ENCODE measurements at places on chromosomes 2 and 18.

DNA sequence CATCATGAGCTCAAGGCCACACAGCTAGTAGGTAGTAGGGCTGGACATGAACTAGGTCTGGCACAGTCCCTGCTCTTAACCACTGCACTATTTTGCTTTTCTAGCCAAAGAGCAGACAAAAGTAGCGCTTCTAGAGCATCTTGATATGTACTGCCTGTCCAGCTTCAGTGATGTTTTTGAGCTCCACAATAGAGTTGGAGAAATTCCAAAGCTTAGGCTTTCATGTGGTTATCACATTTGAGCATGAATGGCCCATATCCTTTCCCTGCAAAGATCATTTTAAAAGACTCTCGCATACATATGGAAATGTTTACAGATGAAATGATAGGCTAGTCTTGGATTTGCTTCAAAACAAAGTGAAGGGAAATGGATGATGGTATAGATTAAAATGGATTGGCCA is 128.7 kb downstream of the MAP3K20 start:
- no peak for DNase-seq

DNA sequence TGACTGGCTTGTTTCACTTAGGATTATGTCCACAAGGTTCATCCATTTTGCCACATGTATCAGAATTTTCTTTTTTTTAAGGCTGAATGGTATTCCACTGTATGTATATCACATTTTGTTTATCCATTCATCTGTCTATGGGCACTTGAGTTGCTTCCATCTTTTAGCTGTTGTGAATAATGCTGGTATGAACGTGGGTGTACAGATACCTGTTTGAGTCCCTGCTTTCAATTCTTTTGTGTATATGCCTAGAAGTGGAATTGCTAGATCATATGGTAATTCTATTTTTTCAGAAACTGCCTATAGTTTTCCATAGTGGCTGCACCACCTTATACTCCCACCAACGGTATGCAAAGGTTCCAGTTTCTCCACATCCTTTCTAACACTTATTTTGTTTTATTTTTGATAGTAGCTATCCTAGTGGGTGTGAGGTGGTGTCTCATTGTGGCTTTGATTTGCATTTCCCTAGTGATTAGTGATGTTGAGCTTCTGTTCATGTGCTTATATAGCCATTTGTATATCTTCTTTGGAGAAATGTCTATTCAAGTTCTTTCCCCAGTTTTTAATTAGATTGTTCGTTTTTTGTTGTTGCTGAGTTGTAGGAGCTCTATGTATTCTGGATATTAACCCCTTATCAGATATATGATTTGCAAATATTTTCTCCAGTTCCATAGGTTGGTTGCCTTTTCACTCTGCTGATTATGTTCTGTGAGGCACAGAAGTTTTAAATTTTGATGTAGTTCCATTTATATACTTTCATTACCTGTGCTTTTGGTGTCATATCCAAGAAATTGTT is 40.7 kb downstream of the TTC39C start:
- no peak for DNase-seq

DNA sequence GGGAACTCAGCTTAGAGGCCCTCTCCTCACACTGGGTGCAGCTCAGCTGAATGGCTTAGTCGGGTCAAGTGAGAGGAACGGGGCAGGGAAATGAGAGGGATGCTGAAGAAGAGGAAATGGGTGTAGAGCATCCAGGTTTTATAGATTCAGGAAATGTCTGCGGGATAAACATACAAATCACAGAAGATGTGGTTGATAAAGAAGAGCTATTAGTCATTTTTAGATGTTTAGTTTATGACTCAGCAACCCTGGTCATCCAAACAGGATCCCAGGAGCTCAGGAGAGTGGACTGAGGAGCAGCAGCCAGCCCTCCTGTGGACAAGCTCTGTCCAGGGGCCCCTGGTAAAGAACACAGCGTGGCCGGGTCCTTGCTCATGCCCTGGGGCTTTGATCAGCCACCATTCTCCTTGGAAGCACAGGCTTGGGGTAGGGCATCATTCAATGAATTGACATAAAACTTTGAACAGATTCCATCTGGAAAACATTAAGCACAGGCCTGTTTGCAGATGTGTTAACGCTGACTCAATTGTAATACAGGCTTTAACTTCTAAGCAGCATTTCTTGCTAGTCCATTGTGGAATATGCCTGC is 83.0 kb downstream of the NPAS2 start:
- DNase-seq: peak; percentile 94

DNA sequence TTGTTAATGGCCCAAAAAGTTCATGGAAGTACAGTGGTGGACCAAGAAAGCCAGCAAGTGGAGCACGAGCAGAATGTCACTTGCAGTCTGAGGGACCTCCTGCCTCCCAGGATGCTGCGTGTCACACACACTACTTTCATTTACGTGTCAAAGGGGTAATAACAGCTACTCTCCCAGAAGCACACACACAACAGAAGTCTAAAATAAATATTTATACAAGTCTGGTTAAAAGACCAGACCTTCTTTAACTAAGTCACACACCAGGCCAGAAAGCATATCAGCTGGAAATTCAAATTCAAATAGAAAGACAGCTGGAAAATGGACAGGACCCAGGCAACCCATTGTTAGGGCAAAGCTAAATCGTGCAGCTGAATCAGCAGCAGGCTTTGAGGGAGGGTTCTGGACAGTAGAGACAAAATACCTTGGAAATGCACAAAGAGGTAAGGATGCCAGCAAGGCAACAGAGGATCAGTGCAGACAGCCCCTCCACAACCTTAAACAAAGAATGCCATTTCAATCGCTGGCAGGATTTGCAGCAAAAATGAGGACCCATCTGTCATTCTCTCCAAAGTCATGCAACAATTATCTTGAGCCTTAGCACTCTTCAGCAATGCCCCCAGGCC is 160.5 kb downstream of the TMEM163 start:
- no peak for DNase-seq

- no peak for DNase-seq
These were observed 27.1 kb upstream of the ZC3H15 start for GRCh38 chr2:186459009-186459408.

- no peak for DNase-seq
These were observed 402.8 kb upstream of the UBE2E3 start for GRCh38 chr2:180577567-180577966.

DNA sequence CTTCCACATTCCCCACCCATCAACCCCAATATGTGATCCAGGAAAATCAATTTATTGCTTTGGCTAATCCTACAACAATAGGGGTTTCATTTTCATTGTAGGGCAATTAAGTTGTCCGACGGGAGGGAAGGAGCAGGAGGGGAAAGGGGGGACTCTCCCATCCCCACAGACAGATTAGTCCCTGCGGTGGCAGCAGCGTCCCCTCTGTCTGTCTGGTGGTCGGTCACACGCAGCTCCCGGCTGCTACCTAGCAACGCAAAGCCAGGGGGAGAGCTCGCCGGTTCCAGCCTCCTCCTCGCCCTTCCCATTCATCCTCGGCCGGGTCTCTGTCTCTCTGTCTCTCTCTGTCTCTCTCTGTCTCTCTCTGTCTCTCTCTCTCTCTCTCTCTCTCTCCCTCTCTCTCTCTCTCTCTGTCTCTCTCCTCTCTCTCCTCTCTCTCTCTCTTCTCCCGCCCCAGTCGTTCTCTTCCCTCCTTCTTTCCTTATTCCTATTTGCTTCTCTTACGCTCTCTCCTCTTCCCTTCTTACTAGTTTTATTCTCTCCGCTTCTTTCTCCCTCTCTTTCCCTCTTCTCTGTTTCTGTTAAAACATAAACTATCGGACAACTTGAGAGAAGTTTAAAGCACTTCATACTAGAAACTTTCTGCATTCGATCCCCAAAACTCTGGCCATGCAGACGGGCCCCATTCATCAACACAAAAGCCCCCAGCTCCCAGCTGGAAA is 1.2 kb downstream of the LRP2 start:
- no peak for DNase-seq
